NCI-H446 treated with DMSO at 0.1 percent for 48 hours (cell line): ENCODE measurements at places on chromosomes 1 and 21.
A peak's percentile ranks its signal among the peaks of the same experiment; 100 is the strongest.

- DNase-seq, result no peak
These were observed 5.9 kb upstream of the FNDC5 start for GRCh38 chr1:32876341-32877210.

- DNase-seq, result no peak
These were observed 403.7 kb downstream of the SIPA1L2 start for GRCh38 chr1:232226197-232226712.

- no peak for DNase-seq
These were observed 23.4 kb downstream of the SCAF4 start for GRCh38 chr21:31708541-31708940.

DNA sequence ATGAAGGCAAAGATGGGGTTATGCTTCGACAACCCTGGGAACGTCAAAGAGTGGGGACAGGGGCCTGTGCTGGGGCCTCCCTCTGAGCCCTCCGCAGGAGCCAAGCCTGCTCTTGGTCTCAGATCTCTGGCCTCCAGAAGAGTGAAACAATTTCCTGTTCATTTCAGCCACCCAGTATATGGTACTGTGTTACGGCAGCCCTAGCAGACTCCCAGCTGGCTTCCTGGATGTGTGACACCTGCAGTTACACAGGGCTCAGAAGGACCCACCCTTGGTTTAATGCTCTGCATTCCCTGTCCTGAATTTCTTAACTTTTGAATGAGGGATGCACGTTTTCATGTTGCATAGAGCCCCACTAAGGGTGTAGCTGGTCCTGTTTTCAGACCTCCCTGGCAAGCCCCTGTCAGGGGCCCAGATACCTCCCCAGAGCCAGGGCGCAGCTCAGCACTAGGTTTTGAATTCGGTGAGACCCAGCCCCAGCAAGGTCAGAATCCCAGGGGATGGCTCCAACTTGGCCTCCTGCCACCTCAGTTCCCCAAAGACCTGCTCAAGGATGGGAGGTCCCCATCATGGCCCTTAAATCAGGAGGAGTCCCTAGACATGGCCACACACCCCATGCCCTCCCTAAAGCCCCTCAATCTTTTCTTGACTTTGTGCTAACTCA, 79.0 kb upstream of the IFFO2 start:
- DNase-seq, result no peak

GRCh38 chr1:218778257-218779126, 395.2 kb upstream of the LYPLAL1 start:
- no peak for DNase-seq

- DNase-seq, result peak; percentile 31
These were observed 167.8 kb downstream of the PIGK start for GRCh38 chr1:77051425-77051824.

- no peak for DNase-seq
These were observed 13.3 kb upstream of the TBX15 start for GRCh38 chr1:119001181-119002027.

DNA sequence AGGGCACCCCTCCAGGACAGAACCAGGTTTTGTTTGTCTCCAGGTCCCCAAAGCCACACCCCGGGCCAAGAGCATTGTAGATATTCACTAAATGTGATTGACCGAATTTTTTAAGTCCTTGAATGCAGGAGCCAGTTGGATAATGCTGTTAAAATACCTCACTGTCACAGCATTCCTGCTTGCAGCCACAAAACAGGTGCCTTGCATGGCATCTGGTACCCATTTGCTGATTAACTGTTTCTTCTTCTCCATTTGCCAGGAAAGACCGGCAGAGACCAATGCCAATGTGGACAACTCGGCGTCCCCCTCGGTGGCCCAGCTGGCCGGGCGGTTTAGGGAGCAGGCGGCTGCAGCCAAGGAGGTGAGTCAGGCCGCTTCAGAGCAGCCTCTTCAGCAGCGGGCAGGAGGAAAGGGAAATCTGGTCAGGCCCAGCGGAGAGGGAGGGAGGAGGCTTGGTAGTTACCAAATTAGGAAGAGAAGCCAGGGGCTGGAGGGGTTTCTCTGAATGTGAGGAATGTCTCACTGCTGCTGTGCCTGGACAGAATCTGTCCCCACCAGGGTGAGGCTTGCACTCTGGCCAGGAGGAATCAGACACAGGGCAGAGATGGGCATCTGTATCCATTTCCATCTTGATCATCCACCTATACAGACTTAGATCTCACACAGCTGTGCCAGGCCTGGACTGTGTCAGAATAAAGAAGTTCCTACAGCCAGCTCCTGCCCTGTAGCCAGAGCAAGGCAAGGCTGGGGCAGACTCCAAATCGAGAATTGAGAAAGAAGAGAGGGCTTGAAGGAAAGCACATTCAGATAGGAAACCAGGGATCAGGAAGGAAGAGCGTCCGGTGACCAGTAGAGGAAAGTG, 37.9 kb upstream of the MPZL1 start:
- peak; percentile 67 for DNase-seq

DNA sequence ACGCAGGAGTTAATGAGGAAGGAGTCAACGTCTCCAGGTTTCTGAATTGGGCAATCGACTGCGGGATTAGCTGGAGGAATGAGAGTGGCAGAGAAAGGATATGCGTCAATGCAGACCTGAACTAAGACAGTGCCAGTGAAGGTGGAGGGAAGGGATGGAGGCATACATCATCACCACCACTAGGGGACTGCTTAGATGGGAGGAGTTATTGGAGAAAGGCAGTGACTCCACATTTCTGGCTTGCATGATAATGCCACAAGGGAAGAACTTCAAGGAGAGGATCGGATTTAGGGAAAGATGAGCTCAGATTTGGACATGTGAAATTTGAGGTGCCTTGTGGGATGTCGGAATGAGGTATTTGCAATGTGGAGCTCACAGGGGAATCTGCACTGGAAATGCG, 17.5 kb downstream of the VASH2 start:
- no peak for DNase-seq

DNA sequence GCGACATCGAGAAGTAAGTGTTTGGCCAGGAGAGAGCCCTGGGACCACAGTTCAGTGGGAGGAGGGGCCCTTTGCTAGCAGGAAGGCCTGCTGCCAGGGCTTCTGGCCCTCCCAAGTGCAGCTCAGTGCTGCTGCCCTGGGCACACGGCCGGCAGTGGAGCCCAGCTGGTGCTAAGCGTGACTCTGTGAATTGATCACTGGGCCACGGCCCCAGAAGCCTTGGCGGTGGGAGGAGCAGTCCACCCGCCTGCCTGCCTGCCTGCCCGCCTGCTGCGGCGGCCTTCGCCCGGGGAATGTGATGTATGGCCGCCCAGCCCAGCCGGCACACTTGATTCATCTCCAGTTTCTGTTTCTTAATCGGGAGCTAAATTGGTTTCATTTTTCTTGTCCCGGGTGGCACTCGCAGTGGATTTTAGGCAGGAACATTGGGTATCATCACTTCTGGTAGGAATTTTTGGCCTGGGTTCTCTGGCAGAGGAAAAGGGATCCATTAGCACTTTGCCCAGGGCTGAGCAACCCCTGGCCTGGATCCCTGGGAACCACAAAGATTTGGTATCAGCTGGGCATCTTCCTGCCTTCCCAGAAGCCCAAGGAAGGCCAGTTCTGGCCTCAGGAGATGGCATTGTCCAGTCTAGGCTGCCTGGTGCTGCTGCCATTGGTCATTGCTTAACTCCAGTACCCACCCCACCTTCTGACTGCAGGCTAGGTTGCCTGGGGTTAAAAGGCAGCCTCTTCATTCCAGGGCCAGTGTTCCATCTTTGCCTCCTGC, 28.6 kb downstream of the TMEM53 start:
- DNase-seq, result peak; percentile 69

DNA sequence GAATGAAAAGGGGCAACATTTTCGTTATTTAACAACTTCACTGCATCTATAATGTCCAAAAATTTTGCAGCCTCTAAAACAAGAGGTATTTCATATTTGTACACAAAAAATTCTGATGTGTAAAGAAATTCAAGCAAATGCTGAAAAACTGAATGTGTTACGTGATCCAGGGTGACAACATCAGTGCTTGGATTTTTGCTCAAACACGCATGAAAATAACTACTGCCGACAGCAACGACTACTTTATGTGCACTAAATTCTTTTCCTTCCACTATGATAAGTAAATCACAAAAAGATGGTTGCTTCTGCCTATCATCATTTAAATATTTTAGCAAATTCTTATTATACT, 53.4 kb upstream of the ASPM start:
- DNase-seq, result no peak

GRCh38 chr1:162192763-162193162, 123.3 kb downstream of the NOS1AP start:
- DNase-seq, result no peak

- no peak for DNase-seq
These were observed 53.8 kb upstream of the LYPLAL1 start for GRCh38 chr1:219119839-219120238.

- no peak for DNase-seq
These were observed 39.8 kb upstream of the NFIA start for GRCh38 chr1:61042466-61043009.

DNA sequence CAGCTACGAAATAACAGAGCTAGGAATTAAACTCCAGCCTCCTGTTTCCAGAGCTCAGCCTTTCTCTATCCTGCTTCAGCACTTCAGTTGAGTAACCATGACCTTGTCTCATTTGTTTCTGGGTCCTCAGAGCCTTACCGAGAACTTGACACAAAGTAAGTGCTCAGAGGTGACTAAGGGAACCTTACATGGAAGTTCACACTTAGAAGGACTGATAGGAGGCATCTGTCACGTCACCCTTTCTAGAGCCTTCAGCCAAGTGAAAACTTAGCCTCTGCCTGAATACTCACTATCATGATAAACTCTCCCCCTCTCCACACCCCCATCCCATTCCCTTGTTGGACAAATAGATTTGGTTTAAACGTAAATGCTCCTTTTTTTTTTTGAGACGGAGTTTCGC, 9.8 kb upstream of the LUZP1 start:
- DNase-seq, result no peak

DNA sequence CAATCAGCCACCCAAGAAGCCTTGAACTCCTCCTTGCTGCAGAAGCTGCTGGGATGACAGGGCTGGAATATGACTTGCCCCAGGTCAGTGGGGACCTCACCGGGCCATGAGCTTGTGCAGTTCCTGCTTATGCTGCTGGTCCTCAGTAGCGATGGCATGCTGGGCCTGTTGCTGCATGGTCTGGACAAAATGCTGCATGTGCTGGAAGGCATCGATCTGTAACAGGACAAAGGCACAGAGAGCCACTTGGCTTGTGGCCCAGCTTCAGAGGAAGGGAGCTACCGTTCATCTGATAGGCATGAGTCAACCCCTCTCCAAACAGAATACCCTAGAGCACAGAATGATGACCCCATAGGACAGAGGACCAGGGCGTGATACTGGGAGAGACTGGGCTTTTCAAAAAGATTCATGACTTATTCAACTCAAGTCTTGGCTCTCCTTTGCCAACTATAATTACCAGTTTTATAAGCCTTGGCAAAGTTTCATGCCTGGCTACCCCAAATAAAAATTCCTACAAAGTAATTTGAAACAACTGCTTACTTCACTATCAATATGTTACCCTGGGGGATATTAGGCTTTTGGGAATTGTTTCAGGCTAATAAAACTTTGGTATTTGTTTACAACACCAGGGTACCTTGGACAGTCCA, 34.7 kb upstream of the EXOSC10 start:
- DNase-seq, result peak; percentile 31

GRCh38 chr1:104733866-104734265, 984.2 kb downstream of the AMY1C start:
- no peak for DNase-seq

DNA sequence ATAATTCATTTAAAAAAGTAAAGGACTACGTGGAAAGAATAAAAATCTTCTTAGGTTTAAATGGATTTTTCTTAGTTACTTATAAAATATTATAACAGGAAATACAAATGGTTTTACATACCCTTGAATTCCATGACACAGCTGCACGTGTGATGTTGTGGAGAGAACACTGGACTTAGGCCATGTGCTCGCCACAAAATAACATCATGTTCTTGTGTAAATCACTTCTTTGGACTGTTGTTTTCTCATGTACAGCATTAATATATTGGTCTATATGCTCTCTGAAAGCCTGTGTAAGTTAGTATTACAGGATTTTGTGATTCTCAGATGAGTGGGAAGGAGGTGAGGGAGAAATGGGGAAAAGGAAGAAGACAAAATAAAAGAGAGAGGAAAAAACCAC, 228.2 kb downstream of the DNM3 start:
- no peak for DNase-seq

DNA sequence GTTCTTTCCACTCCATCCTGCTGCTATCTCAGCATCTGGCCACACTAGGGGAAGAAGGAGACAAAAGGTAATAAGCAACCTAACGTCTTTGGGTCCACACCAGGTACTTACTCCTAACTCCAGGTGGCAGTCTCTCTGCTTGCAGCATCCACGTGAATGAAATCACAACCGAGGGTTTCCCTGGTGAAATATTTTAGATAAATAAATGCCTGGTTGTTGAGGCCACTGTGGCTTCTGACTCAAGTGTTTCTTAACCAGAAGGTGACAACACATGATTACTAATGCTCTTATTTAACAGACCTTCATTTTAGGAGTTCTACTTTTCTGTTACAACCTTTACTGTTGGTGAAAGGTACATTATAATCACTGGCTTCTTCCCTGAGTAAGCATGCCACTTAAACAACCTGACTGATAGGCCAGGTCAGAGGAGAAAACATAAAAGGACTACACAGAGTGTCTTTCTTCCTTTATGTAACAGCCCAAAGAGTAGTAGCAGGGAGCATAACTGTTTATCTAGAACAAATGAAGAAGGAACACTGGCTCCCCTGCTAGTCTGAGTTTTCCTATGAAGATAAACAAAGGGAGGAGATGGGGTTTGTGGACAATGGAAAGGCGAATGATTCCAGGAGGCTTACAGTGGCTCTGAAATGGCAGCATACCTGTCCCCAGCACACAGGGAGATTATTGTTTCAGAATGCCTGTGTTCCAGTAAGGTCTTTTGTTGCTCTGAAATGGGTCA, 59.9 kb downstream of the SYT6 start:
- no peak for DNase-seq

DNA sequence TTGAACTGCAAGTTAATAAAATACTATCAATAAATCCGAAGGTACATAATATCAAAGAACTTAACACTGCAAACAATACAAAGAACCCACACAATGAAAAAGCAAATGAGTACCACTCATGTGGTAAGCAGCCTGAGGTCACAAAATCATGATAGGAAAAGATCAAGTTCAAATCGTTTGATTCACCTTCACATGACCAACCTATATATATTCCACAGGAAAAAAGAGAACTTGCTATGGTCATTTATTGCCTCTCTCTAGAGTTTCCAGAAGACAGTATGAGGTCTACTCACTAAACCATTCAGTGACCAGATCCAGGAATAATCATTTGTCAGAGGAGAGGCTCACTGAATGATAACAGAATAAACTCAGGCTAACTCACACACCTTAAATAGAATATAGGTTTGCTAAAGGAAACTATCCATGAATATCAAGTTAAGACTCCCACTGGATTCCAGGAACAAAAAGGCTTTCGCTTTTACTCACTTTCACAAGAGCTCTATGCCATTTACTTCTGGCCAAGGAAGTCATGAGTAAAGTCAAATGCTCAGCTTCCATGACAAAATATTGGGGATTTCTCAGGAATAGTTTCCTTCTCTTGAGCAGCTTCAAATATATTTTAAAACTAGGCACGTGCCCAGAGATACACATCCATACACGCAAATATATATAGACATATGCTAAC, 48.3 kb upstream of the RGS1 start:
- DNase-seq, result no peak
